AG09309 (cell line): ENCODE measurements at places on chromosomes 5 and 9.

- DNase-seq = no peak
These were observed 520.0 kb upstream of the CLINT1 start for GRCh38 chr5:158378931-158379330.

GRCh38 chr5:5203451-5203850, 63.3 kb downstream of the ADAMTS16 start:
- no peak for DNase-seq

DNA sequence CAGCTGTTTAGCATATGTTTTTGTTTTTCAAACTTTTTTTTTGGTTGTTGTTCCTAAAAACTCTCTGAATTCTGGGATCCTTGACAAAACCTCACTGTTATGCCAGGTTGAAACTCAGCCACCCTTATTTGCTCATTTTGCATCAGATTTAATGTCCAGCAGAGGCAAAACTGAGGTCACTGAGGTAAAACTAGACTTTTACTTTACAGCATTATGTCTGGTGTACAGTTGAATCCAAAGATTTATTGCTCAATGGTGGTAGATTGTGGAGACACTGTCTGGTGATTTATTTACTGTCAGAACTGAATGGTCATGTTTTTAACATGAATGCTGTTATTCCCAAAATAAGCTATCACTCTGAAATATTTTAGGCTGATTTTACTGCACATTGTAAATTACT, 87.9 kb downstream of the FBXL7 start:
- DNase-seq = peak; percentile 52

GRCh38 chr9:32577316-32577715, 4.4 kb upstream of the NDUFB6 start:
- no peak for DNase-seq

GRCh38 chr9:8730618-8731017, 931.0 kb upstream of the DMAC1 start:
- DNase-seq = no peak

DNA sequence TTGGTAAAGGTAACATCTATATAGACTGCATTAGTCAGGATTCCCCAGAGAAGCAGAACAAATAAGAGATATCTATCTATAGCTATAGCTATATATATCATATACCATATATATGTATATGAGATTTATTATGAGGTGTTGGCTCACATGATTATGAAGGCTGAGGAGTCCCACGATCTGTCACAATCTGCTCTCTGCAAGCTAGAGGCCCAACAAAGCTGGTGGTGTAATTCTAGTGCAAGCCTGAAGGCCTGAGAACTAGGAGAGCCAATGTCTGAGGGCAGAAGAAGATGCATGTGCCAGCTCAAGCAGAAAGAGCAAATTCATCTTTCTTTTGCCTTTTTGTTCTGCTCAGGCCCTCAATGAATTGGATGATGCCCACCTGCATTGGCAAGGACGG, 102.2 kb upstream of the PLPPR1 start:
- no peak for DNase-seq

GRCh38 chr5:126067404-126067803, 355.8 kb upstream of the GRAMD2B start:
- DNase-seq = no peak

DNA sequence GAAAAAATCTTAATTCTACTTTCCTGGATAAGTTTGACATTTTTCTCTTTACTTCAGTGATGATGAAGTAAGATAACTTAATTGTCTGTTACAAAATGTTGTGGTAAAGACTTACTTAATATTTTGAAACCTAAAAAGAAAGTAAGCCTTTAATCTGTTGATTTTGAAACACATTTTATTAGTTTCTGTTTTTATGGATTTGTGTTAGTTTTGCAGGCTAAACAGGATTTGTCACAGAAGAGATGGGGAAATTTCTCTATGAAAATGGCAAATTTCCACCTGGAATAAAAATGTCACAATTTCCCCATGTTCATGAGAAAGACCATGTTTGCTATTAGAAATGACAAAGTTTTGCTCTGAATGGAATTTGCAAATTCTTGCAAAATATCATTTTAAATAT, 237.1 kb downstream of the RFX3 start:
- peak; percentile 44 for DNase-seq

DNA sequence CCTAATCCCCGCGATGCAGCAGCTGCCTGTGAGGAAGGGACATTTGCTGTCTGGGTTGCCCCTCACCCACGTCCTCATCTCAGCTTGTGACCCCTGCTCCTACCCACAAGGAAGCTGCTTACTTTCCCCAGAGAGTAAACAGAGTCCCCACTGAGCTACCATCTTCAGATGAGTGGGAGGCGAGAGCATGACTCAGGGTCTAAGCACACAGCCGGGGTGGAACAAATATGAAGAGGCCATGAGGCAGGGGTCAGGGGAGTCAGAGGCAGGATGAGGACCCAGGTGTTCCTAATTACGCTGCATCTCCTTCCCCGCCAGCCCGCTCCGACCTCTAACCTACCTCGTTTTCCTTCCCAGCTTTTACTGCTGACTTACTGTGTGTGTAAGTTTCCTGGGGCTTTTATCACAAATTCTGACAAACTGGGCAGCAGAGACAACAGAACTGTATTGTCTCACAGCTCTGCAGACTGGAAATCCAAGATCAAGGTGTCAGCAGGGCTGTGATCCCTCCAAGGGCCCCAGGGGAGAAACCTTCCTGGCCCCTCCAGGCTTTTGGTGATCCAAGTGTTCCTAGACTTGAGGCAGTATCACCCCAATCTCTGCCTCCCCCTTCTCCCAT, 94.0 kb upstream of the DNAH5 start:
- DNase-seq = peak; percentile 46

GRCh38 chr9:111621895-111622480, 9.1 kb upstream of the DNAJC25 start:
- DNase-seq = no peak

DNA sequence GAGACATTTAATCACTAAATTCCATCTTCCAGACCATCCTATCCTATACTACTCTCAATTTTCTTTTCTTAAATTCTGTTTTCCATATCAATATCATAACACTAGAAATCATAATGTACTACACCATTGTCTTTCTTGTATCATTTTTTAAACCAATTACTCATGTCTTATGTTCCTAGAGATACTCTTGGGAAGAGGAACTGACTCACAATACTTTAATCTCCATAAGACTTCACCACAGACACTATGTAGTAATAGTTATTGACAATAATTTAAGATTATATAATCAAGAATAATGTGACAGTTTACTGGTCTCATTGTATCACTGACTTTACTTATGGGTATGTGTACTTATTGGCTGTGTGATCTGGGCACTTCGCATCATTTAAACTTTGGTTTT, 43.8 kb downstream of the PCDHGC5 start:
- DNase-seq = no peak
